CD8-positive, alpha-beta T cell (primary cell): ENCODE measurements at places on chromosomes 16 and 17. TPM values are rescaled to one million over a fixed set of nuclear protein-coding genes. Genes with fewer than 3 reads are reported as not detected.

Gene TBC1D3E
- total RNA-seq = not detected

DNA sequence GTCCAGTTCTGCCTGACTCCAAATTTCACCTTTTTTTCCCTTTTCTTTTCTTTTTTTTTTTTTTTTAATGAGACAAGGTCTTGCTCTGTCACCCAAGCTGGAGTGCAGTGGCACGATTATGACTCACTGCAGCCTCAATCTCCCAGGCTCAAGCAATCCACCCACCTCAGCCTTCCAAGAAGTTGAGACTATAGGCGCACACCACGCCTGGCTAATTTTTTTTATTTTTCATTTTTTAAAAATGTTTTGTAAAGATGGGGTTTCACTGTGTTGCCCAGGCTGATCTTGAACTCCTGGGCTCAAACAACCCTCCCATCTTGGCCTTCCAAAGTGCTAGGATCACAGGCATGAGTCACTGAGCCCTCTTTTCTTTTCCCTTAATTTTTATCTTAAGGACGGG is 33.4 kb upstream of the RBBP6 start:
- DNase-seq = no peak

GRCh38 chr17:33192951-33193911 is 99.9 kb downstream of the ASIC2 start:
- no peak for DNase-seq

DNA sequence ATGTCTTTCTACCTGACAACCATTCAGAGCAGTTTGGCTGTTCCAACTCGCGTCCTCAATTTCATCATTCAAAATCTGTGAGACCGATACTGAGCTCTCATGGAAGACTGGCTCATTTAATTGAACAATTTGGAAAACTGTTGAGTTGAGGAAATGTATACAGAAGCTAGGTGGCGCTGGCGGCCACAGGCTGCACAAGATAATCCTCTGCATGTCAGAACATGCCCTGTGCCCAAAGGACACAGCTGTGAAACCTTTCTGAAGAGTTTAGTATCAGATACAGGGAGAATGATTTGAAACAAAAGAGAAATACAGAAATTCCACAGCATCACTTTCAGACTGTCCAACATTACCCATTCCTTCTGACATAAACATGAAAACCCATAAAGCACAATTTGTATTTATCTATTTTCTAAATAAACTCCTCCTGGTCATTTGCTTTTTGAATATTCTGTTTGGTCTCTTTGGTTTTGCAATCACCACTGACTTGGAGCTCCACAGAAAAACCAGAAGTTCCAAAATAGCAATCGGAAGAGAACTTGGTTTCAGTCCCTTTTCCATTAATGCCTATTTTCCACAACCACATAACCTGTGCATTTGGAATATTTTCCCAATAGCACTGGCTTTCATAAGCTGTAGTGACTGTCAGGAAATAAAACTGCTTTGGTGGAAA is 192.8 kb downstream of the MAP2K6 start:
- no peak for DNase-seq

DNA sequence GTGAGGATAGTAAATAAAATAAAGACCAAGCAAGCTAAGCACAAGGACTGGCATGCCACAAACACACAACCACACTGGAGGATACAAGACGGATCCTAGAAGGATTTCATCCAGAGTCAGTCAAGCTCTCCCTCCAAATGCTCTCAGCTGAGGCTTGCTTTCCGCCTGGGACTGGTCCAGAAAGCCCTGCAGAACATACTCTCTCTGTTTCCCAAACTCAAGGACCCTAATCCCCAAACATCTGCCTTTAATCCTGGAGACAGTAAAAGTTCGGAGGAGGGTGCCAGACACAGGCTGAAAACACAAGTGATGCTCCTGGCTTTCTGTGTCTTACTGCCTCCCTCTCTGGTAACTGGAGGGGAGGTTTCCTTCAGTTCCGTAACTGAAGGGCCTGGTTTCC is 5.3 kb upstream of the HSD11B2 start:
- no peak for DNase-seq

GRCh38 chr16:66670691-66671388 is 25.7 kb downstream of the CMTM4 start:
- DNase-seq = no peak
